ENCODE measurements at places on chromosomes 7 and 10.

DNA sequence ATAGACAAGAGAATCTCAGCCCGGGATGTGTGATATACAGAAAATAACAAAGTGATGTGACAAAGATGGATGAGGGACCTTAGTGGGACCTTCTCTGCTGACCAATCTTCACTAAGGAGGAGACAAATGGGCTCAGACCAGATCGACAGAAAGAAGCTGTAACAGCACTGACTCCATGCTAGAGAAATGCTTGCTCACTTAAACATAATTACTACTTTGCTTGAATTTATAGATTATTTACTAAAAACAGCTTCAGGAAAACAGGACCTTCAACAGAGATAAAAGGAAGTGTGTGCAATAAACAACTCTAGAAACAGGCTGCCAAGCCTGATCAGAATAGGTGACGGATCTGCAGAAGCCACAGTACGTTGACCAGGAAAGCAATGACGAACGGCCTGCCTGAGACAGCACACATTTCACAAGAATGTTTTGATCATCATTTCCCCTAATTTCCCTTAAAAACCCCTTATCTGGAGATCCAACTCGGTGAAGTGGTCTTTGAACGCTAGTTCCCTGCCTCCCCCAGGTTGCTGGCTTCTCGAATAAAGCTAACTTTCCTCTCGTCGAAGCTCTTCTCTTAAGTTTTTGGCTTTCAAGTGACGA, 98.4 kb upstream of the STEAP1B start:
- no peak for DNase-seq

- no peak for DNase-seq
Measured at GRCh38 chr7:101901661-101902491, 84.5 kb downstream of the CUX1 start.

GRCh38 chr10:49620841-49621378, 7.1 kb downstream of the CHAT start:
- no peak for DNase-seq

GRCh38 chr7:144728551-144728950, 107.3 kb downstream of the TPK1 start:
- DNase-seq, result no peak

GRCh38 chr7:149764481-149765398, 8.6 kb downstream of the ZNF467 start:
- DNase-seq, result no peak

DNA sequence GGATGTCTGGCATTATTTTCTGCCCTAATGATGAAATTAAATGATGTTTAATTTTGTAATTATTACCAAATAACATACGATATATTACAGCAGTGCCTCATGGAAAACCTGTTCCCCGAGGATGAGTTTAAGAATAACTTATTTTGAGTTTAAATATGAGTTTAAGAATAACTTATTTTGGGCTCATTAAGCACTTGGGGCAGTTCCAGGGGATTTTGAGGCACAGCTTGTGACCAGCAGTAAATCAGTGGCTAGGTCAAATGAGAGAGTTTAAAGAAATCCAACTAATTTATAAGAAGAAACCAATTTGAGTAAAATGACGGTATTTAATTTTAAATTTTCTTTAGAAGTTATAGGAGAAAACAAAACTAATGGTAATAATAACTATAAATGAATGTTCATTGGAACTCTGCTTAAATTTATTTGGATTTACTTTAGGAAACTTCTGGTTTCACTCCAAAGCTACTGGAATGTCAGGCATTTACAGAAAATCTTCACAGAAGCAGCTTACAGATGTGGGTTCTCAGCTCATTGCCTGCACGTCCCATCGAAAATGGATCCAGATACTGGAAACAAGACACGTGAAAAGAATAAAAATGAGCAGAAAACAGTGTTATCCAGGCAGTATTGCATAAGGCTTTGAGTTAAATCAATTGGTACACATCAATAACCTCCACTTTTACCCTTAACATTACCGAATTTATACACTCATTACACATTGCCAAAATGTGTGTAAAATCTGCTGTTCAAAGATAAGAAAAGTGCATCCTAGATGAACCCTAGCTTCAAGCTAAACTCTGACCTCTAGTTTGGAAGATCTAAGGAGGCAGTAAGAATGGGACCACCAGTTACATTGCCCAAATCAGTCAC, 784.5 kb upstream of the IGFBP3 start:
- DNase-seq, result no peak
